Placental epithelial cell (primary cell): ENCODE measurements at places on chromosomes 12 and 14. TPM values are rescaled to one million over a fixed set of nuclear protein-coding genes. Genes with fewer than 3 reads are reported as not detected.

Gene OAS2
- 0.39 and 0.54 TPM in 2 replicates for total RNA-seq

Gene SPX
- not detected in 2 replicates for total RNA-seq

Gene KCNC2
- total RNA-seq: not detected in 2 replicates

Gene RASSF9
- under 0.01 and 0.76 TPM in 2 replicates for total RNA-seq

Gene AGAP2
- 0.33 and 0.39 TPM in 2 replicates for total RNA-seq

Gene PIWIL1
- total RNA-seq: not detected in 2 replicates

Gene SP7
- not detected in 2 replicates for total RNA-seq

Gene CDH24
- 4.7 and 6.7 TPM in 2 replicates for total RNA-seq

Gene DPPA3
- not detected in 2 replicates for total RNA-seq

Gene SCYL2
- total RNA-seq: 45.5 and 55.3 TPM in 2 replicates

Gene DLGAP5
- total RNA-seq: 3.5 and 11.1 TPM in 2 replicates

Gene CCDC38
- total RNA-seq: under 0.01 and 0.11 TPM in 2 replicates

Gene ITGB7
- not detected in 2 replicates for total RNA-seq

Gene SERPINA9
- not detected in 2 replicates for total RNA-seq

Gene TAS2R43
- 2.0 and 2.4 TPM in 2 replicates for total RNA-seq

Gene LMNTD1
- total RNA-seq: not detected in 2 replicates

Gene ITFG2
- total RNA-seq: 20.3 and 28.7 TPM in 2 replicates

Gene C12orf42
- 0.43 and 0.79 TPM in 2 replicates for total RNA-seq

Gene GPRC5A
- total RNA-seq: 34.2 and 41.6 TPM in 2 replicates

Gene GPRC5D
- 0.22 TPM in 1 of 2 replicates, not detected in the other for total RNA-seq

Gene OR6C2
- total RNA-seq: not detected in 2 replicates

Gene POTEG
- not detected in 2 replicates for total RNA-seq

Gene MVK
- total RNA-seq: 7.9 and 32.0 TPM in 2 replicates

Gene MYO1A
- total RNA-seq: not detected in 2 replicates

Gene SIX4
- 2.7 and 4.1 TPM in 2 replicates for total RNA-seq

Gene METTL3
- 40.8 and 54.4 TPM in 2 replicates for total RNA-seq

Gene USP44
- total RNA-seq: 0.54 TPM in 1 of 2 replicates, not detected in the other

Gene CCDC197
- total RNA-seq: not detected in 2 replicates

Gene ADGRD1
- not detected in 2 replicates for total RNA-seq

Gene ZC2HC1C
- under 0.01 and 1.1 TPM in 2 replicates for total RNA-seq

Gene RNFT2
- 3.5 and 11.1 TPM in 2 replicates for total RNA-seq

Gene ADAMTS20
- total RNA-seq: not detected in 2 replicates

Gene TXNDC16
- total RNA-seq: 2.7 and 4.3 TPM in 2 replicates

Gene CLEC1B
- under 0.01 and 0.33 TPM in 2 replicates for total RNA-seq

Gene GRIP1
- 2.1 and 4.7 TPM in 2 replicates for total RNA-seq

Gene CFAP251
- 5.9 and 8.7 TPM in 2 replicates for total RNA-seq

Gene GUCY2C
- total RNA-seq: 0.11 TPM in 1 of 2 replicates, not detected in the other

Gene GZMH
- total RNA-seq: not detected in 2 replicates

Gene KLRG1
- 0.39 and 0.76 TPM in 2 replicates for total RNA-seq

Gene ZNF891
- 0.76 and 1.2 TPM in 2 replicates for total RNA-seq

Gene SERPINA3
- 0.54 TPM in 1 of 2 replicates, not detected in the other for total RNA-seq

Gene CELA1
- total RNA-seq: not detected in 2 replicates

Gene SLCO1B1
- total RNA-seq: not detected in 2 replicates

Gene GPD1
- 1.2 TPM in 1 of 2 replicates, not detected in the other for total RNA-seq

Gene SLC25A47
- total RNA-seq: not detected in 2 replicates

Gene NANOG
- under 0.01 and 0.11 TPM in 2 replicates for total RNA-seq

Gene HRK
- total RNA-seq: 0.11 TPM in 1 of 2 replicates, not detected in the other

Gene FIGNL2
- not detected in 2 replicates for total RNA-seq

Gene PRH2
- total RNA-seq: 1.1 and 1.2 TPM in 2 replicates

Gene BEGAIN
- 1.4 and 1.6 TPM in 2 replicates for total RNA-seq

Gene AJUBA
- 31.0 and 70.4 TPM in 2 replicates for total RNA-seq

Gene COPZ1
- 107 and 141 TPM in 2 replicates for total RNA-seq

Gene ETFBKMT
- total RNA-seq: 2.8 and 3.1 TPM in 2 replicates

Gene NRL
- 1.6 and 2.0 TPM in 2 replicates for total RNA-seq

Gene KCNMB4
- 9.7 and 12.2 TPM in 2 replicates for total RNA-seq
